ENCODE measurements at places on chromosomes 1 and 21.

DNA sequence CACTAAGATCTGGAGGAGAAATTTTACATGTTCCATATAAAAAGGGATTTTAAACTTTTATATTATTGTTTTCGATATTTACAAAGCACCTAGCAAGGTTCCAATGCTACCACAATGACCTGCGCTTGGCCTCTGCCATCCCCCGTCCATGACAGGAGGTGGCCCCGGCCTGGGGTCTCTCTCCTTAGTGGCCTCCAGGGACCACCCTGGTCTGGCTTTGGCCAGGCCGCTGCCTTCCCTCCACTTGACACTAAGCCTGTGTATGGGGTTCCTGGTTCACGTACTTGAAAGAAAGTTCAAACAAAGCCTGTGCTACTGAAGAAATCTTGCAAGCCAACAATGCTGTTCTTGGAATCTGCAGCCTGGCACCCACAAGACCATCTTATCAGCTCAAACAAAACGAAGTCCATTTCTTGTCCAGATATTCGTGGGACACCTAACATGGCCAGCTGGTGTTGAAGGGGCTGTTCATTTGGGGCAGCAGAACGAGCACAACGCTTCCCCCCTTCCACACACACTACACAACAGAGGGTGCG, 12.8 kb downstream of the PRDM15 start:
- DNase-seq: no peak

DNA sequence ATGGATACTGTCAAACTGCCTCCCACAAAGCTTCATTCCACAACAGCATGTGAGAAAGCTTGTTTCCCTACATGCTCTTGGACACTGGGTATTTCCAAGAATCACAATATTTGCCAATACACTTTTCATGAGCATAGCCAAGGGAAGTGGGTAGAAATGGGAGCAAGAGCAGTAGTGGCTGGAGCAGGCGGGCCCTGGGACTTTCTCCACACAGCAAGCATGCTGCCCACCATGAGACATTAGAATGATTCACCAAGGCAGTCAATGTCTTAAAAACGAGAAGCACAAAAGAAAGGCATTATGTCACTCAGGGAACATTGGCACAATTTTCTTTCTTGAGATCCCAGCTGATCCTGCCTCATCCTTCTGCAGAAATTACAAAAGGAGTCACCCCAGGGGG, 371.6 kb upstream of the RUNX1 start:
- DNase-seq: no peak

GRCh38 chr1:220529521-220530020, 1.6 kb downstream of the MARK1 start:
- DNase-seq: no peak

DNA sequence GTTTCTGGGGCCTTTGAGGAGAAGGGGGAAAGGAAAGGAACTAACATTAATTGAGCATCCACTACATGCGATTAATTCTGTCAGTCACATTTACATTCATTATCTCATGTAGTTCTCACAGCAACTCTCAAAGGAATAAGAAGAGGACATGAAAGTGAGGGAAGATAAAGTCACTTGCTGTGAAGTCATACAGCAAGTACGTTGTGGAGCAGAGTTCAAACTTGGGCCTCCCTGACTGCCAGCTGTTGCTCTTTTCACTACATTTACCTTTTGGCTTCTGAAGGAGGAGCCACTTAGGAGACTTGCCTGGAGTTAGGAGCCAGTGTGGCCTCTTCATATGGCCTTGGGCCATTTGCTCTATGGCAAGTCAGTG, 6.2 kb downstream of the ZNF691 start:
- DNase-seq: no peak

- no peak for DNase-seq
Measured at GRCh38 chr1:4086085-4086850, 186.2 kb upstream of the C1orf174 start.

GRCh38 chr1:65480684-65481405, 60.4 kb downstream of the LEPR start:
- DNase-seq: no peak

DNA sequence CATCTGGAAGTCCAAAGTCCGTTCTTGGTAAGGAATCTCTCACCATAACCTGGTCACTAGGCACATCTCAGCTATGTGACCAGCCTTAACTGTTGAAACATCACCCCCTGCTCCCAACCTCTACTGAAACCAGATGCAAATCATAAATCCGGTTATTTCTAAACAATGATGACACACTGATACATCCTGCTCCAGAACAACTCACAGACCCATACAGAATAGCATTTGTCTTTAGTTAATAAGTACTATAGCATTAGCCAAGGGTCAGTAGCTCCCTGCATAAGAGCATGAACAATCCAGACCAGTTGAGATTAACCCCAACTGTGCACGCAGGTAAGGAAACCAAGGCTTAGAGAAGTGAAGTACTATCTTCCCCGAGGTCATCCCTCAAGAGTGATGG, 38.0 kb upstream of the KCTD3 start:
- no peak for DNase-seq

GRCh38 chr1:70134148-70134547, 71.2 kb downstream of the LRRC40 start:
- DNase-seq: no peak

DNA sequence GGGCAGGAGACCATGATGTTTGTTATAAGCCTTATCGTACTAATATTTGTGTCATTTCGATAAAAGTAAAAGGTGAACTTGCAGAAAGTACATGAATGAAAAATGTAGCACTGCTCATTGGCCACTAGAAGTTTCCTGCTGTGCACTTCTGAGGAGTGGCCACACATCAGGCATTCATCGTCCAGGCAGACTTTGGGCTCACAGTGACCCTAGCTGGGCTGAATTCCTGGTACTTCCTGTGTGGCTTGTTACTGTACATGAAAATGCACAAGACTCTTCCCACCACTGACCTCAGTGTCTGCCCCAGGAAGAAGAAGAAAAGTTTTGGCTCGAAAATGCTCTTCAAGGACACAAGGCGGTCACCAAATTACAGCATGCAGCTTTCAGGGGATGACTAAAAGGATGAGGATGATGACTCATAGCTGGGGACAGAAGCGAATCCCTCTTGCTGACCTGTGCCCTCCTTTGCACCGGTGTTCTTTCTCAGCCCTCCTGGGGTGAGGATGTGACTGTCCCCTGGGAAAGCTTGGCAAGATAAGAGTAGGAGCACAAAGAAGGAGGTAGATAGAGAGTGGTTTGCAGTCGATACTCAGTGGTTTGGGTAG, 252.4 kb upstream of the KAZN start:
- no peak for DNase-seq

GRCh38 chr1:77276941-77277340, 4.9 kb upstream of the AK5 start:
- DNase-seq: no peak

DNA sequence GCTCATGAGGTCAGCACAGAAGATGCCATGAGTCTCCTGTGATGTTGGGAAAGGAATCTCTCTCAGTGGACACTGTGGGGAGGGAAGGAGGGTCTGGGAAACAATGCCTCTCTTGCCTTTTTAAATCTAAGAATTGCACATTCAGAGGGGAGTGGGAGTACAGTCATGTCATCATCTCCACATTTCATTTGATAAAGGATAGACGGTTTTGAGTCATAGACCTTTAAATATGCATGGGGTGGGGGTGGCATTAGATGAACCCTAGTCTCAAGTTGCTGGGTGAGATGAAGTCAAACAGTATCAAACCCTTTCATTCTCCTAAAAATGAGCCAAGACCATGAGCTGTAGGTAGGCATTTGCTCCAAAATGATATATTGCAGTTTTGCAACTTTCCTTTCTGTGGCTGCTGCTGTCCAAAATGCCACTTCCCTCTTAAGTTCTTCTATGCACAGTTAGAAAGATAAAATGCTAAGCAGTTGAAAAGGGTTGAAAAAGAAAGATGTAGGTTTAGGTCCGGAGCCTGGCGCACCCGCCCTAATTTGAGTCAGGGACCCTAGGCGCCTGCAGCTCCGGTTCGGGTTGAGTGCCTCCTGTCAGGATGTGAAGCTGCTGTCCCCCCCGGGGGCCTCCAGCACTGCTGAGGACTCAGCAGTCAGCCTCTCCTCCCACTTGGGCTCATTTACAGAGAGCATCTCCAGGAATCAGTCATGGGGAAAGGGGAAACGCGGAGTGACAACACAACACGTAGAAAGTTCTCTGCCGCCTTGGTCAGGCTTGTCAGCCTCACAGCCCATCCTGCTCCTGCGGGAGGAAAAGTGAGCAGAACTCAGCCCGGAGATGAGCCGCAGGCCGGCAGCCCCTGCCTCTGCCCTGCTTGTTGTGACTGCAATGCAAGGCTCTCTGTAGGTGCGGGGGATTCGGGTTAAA, 479.3 kb upstream of the RUNX1 start:
- peak; percentile 18 for DNase-seq

DNA sequence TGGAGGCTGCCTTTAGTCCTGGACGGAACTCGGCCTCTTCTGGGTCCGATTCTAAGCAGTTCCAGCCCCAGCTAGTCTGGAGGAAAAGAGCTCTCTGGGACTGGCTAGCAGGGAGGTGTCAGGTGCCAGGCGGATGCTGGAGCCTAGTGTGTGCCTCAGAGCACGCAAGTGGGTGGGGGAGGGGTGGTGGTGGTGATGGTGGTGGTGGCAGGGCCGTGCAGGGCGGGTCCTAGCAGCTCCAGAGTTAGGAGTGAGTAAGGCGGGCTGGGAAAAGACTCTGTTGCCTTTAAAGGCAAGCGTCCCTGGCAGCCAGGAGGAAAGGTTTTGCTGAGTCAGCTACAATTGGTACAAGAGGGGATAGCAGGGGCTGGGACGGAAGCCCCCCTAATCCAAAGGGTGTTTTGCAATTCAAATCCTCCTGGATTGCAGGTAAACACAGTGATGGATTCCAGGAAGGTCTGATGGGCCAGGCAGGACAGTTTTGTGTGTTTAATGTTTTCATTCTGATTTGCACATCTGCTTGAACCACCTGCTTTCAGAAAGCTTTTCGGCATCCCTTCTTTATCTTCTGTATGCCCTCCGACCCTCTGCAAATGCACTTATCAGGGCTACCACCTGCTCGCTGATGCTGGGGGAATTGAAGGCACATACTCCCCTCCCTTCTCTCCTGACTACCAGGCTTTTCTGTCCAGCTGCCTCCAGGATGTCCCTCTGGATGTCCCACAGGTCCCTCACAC, 4.1 kb upstream of the SLC2A1 start:
- no peak for DNase-seq

DNA sequence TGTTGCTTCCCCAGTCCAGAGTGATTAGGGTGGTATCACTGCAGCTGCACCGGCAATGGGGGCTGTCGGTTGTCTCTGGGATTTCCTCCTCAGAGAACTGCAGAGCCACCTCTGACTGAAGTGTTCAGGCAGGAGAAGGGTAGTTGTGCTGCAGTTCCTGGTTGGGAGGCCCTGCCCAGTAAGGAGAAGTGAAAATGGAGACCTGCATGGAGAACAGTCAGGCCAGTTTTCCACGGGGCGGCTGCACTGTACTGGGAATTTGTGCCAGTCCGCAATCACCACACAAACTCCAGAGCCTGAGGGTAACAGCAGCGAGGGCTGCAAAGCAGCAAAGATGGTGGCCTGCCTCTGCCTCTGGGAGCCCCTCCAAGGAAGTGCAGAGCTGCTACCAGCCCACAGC, 58.1 kb upstream of the CCDC190 start:
- no peak for DNase-seq

- no peak for DNase-seq
Measured at GRCh38 chr1:199858171-199858570, 169.3 kb upstream of the NR5A2 start.

- DNase-seq: no peak
Measured at GRCh38 chr1:36533897-36534296, 51.2 kb upstream of the CSF3R start.

DNA sequence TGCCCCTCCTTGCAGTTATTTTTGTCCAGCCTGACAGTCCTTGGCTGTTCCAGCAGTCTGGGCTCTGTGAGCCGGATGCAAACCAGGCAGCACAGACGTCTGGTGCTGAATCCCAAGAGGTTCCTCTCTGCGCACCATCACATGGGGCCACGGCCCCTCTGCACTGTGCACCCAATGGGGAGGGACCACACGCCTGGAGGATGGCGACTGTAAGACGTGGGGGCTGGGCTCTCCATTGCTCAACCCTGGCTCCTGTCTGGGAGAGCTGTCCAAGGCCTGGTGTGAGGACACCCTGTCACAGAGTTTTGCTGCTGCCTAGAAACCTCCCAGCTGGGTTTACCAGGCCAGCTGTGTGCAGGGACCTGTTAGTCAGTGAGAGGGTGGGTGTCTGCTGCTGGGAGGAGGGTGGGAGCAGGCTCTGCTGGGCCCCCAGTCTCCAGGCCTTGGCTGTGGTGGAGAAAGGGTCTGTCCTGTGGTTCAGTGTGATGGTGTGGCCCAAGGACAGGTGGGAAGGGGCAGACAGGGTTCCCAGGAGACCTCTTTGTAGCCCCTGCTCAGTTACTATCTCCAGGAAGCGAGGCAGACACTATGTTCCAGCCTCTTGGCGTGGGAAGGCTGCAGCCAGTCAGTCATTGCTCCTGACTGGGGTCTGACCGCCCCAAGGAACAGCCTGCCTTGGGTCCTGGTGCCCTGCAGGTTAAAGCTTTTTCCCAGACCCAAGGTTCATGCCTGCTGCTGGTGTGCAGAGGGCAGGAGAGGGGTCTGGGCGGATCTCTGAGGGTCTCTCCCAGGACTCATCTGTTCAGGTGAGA, 13.8 kb downstream of the HEYL start:
- no peak for DNase-seq

DNA sequence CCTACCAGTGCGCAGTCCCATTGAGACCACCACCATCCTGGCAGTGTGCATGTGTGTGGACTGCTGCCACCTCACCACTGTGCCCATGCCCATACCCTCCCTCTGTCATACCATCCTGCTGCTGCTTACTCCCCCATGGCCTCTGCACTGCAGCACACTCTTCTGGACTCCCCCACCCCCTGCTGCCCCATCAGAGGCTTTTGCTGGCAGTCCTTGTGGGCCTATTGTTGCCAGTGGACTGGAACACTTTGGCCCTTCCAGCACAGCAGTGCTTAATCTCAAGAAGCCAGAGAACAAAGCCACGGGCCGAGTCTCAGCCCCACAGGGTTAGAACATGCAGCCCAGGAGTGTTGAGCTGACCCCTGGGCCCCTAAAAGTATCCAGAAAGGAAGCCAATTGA, 41.9 kb upstream of the IVNS1ABP start:
- DNase-seq: no peak

DNA sequence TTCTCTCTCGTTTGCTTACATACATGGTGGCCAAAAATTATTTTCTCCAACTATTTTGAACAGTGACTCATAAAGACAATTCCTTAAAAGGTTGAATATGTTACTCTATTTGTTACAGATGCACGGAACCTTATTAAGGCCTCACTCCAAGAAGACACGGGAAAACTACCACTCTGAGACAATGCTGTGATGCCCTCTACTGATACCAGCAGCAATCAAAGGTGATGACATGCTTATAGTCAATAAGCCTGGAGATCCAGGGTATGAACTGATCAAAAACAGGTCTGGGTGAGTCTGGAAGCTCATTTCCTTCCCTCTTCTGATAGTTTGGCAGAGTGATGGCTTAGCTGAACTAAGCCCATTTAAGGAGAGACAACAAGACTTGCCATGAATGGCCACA, 563.0 kb downstream of the LRRIQ3 start:
- no peak for DNase-seq

DNA sequence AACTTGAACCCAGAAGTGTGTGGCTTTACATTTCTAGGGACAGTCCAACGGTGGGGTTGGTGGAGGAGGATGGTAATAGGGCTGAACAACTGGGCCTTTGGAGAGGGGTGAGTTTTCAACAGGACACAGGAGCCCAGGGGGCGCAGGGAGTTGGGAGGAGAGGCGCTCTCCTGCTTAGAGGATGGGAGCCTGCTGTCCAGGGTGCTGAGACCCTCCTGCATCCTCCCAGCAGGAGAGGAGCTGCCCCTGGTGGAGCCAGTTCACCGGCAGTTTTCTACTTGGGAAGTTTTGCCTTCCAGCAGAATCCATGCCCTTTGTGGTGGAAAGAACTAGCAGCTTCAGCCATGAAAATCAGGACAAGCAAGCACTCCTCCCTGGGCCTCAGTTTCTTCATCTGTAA, 8.6 kb downstream of the KCNC4 start:
- no peak for DNase-seq

Data from CD4-positive, alpha-beta T cell treated with Interleukin-2 at 100 ng/mL for 4 hours (primary cell).